Stimulated activated naive CD4-positive, alpha-beta T cell treated with Interleukin-2 at 50 U/mL for 16 hours (primary cell): ENCODE measurements at places on chromosomes 16 and 17.

- no peak for DNase-seq
Measured at GRCh38 chr17:21253646-21254441, 634 bp upstream of the NATD1 start.

DNA sequence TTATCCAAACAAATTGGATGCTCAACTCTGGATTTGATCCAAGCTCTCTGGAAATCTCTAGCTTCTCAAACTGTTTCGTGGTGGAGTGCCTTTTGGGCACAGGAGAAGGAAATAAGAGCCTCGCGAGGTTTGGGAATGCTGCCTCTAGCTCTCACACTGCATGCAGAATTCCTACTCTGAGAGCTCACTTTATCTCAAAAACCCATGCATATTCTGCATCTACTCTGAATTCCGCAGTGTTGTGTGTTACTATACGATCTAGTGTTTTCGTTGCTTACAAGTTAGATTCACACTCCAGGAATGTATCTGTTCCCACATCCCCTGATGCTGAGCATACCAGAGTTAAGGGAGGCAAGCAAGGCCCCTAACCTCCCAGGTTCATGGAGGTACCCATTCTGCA is 462.7 kb downstream of the WWOX start:
- DNase-seq, result no peak

DNA sequence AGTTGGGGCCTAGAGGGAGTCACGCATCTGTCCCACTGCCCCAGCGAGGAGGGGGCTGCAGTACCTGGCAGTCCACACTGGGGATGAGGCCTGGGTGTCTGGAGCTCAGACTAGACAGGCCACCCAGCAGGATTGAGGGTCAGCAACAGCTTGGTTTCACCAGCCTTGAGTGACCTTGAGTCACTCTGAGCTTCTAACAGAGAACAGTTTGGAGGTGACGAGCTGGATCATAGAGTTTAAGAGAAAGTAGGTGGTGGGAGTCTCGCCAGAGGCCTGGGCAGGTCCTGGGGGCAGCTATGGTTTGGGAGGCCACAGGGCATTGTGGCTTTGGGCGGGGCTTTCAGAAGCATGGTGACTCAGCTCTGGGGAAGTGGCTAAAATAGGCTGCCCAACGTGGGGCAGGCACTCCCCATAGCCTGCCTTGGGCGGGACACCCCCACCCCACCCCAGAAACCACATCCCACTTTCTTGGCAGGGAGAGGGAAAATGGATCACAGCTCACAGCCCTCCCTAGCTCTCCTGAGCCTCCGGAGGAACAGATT is 20.5 kb downstream of the CDC42EP4 start:
- no peak for DNase-seq

GRCh38 chr17:45868276-45868675 is 23.6 kb downstream of the SPPL2C start:
- no peak for DNase-seq

- peak; percentile 79 for DNase-seq
Measured at GRCh38 chr17:67475161-67475937, 98.3 kb downstream of the PITPNC1 start.

- no peak for DNase-seq
Measured at GRCh38 chr17:49777563-49777962, 10.9 kb upstream of the KAT7 start.

DNA sequence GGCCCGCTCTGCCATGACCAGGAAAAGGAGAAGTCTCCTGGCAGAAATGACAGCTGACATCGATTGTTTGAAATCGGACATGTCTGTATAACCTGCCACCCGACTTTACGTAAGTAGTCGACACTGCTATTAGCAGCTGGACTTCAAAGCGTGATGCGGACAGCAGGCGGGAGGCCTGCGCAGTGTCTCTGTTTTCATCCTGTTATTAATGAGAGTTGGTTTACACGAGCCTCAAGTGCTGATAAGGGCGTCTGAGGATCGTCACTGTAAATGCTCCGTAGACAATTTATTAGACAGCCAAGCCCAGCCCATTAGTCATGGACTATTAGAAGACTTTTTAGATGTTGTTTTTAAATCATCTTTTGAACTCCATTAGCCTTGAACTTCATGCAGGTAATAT is 328.3 kb downstream of the FOXL1 start:
- no peak for DNase-seq

DNA sequence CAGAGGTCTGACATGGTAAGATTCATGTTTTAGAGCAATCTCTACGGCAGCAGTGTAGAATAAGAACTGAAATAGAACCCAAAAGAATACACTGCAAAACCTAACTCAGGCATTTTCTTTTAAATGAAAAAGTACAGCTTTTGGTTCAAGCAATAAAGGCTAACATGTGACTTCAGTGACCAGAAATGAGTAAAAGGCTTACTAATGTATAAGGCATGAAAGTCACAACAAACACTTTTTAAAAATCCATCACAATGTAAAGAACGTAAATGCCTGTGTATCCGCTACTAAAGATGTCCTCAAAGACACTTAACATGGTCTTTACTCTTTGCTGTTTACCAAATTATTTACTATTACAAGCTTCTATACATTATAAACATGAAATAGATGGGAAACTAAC is 16.6 kb downstream of the KIAA0753 start:
- no peak for DNase-seq

GRCh38 chr17:30389756-30390300 is 11.1 kb downstream of the CPD start:
- no peak for DNase-seq

DNA sequence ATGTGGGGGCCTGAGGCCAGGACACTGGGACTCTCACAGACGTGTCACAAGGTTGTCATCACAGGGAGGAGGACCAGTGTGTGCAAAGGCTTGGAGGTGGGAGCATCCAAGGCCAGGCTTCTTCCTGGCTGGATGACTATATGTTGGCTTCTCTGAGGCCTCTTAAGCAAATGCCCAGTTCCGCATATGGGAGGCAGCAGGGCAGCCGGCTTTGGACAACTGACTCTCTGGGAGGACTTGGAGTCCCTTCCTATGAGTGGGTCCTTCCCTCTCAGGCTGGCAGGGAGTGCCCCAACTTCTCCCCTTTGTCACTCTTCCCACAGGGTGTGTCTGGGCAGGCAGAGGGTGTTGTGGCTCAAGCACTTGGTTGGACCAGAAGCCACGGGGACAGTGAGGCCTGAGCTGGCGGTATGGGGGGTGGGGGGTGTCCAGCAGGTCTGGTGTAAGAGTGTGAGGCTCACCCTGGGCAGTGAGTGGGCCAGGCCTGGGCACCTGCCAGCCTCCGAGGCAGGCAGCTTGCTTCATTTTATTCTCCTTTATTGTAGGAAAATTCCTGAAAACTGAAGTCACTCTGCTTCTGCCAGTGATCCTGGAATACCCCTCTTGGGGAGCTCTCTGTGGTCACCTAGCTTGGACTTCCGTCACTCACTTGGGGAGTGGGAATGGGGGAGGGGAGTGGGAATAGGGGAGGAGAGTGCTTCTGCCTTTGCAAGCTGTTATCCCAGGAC is 14.9 kb downstream of the ADGRG1 start:
- no peak for DNase-seq

DNA sequence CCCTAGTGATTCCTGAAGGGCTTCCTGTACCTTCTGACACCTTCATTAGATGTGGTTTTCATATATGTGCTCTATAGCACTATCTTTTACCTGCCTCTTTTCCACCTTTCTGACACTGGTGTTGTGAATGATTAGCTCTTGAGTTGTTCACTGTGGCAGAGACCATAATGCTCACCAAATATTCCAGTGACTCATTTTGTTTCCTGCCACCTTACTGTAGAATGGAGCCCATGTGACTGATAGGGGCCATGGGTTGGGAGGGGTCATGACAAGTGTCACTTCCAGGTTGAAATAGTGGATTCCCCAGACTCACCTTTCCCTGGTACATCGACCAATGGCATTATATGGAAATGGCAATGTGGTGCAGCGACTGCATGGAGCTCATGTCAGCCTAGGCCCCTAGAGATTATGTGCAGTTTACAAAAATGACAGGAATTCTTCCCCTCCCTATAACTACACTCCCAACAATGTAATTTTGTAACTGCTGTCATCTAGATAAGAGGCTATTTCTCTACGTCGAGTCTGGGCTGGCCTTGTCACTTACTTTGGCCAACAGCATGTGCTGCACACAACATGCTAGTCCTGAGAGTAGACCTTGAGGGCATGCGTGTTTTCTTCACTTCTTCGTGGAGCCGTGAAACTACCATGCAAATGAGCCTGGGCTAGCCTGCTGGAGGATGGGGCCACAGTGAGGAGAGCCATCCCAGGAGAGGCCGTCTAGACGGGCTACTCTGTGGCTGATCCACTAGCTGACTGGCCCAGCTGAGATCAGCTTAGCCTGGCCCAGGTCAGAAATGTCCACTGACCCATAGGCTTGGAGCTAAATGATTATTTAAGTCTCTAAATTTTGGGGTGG is 409.5 kb downstream of the CA10 start:
- DNase-seq, result no peak

DNA sequence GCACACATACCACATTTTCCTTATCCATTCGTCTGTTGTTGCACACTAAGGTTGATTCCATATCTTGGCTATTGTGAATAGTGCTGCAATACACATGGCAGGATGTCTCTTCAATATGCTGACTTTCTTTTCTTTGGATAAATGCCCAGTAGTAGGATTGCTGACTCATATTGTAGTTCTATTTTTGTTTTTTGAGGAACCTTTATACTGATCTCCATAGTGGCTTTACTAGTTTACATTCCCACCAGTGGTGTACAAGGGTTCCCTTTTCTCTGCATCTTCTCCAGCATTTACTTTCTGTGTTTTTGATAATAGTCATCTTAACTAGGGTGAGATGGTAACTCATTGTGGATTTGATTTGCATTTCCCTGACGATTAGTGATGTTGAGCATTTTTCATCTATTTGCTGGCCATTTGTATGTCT is 118.1 kb downstream of the STXBP4 start:
- no peak for DNase-seq

GRCh38 chr17:80025140-80025539 is 10.5 kb downstream of the TBC1D16 start:
- DNase-seq, result no peak

DNA sequence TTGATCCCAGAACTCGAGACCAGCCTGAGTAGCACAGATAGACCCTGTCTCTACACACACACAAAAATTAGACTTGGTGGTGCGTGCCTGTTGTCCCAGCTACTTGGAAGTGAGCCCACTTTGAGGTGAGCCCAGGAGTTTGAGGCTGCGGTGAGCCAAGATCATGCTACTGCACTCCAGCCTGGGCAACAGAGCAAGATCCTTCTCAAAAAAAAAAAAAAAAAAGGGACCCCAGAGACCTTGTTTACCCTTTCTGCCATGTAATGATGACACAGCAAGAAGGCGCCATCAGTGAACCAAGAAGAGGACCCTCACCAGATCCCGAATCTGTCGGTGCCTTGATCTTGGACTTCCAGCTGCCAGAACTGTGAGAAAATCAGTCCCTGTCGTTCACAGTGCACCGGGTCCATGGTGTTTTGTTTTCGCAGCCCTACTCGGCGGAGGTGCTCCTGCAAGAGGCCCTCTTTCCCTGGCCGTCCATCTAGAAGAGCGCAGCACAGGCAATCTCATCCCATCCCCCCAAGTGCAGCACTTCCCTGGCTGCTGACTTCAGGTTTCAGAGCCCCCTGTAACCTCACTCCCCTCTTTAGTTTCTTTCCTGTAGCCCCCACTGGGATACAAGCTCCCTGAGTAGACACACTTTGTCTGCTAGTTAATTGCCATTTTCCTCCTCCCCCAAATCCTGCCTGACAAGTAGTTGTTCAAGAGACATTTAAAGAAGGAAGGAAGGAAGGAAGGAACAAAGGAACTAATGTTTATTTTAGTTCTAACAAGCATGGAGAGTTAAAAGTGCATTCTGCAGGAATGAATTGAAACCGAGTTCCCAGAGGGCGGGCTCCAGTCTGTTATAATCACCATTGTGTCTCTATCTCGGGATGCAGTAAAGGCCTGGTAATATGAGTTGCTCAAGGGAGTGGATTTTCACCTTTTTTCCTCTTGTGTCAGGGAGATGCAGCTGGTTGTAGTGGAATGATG is 115.3 kb downstream of the SNX29 start:
- no peak for DNase-seq

DNA sequence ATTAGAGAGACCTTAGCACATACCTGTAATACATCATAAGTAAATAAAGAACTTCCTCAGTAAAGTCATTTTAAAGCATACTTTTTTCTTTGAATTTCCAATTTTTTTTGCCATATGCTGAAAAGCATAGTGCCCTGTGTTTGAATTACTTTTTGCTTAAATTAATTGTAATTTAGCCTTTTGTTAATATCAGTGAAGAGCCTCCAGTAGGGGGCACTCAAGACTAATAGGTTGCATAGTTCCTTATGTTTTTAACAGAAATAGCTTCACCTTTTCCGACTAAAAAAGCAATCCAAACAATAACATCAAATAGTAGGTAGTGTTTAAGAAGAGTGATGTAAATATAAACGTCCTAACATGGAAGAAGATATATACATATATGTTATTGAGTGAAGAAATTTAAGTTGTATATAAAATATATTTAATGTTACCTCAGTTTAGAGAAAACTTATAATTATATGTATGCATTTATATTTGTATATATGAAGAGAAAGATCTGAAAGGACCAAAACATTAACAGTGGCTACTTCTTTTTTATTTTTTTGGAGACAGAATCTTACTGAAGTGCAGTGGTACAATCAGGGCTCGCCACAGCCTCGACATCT is 18.6 kb downstream of the RAD51C start:
- no peak for DNase-seq

GRCh38 chr17:36808180-36808661 is 129.1 kb upstream of the LHX1 start:
- DNase-seq, result no peak

DNA sequence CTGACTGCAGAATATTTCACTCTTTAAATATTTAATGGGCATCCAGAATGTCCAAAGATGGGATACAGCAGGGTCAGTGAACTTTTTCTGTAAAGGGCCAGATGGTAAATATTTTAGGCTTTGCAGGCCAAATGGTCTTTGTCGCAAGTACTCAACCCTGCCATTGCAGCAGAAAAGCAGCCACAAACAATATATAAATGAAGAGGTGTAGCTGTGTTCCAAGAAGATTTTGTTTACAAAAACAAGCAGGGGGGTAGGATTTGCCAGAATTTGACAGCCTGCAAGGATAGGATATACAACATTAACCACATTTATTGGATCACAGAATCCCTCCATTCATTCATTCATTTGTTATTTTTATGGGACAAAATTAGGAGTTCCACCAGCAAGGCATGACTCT is 435.0 kb upstream of the DYNLRB2 start:
- no peak for DNase-seq

GRCh38 chr16:49600536-49600935 is 226.9 kb downstream of the C16orf78 start:
- no peak for DNase-seq

- DNase-seq, result no peak
Measured at GRCh38 chr16:57991551-57992059, 8.9 kb downstream of the ZNF319 start.

- DNase-seq, result no peak
Measured at GRCh38 chr17:9693755-9694154, 48.4 kb downstream of the USP43 start.

GRCh38 chr16:82700541-82701235 is 73.9 kb downstream of the CDH13 start:
- no peak for DNase-seq
